ENCODE measurements at places on chromosomes 4 and X. TPM values are rescaled to one million over a fixed set of nuclear protein-coding genes. Genes with fewer than 3 reads are reported as not detected.
A peak's percentile ranks its signal among the peaks of the same experiment; 100 is the strongest.

DNA sequence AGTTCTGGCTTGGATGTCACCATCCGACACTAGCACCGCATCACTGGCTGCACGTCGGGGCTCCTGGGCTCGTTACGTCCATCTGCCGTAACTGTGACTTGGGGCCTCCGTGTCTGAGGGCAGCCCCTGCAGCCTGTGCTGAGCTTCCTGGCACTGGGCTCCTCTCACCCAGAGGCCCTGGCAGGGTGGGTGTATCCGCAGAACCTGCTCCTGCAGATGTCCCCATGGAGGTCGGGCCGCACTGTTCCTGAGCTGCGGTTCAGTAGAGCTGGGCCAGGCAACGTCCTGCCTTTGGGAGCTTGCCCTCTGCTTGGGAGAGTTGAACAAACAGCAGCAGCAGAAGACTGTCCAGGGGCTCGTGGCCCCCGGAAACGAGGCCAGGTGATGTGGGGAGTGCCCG is 71.4 kb downstream of the RGS12 start:
- no peaks in the 10 kb centered on the region for H3K4me1 ChIP-seq
- no peaks in the 10 kb centered on the region for H3K27me3 ChIP-seq
- H3K4me3 ChIP-seq = no peak overlapping the region
- no peak overlapping the region for H3K27ac ChIP-seq

DNA sequence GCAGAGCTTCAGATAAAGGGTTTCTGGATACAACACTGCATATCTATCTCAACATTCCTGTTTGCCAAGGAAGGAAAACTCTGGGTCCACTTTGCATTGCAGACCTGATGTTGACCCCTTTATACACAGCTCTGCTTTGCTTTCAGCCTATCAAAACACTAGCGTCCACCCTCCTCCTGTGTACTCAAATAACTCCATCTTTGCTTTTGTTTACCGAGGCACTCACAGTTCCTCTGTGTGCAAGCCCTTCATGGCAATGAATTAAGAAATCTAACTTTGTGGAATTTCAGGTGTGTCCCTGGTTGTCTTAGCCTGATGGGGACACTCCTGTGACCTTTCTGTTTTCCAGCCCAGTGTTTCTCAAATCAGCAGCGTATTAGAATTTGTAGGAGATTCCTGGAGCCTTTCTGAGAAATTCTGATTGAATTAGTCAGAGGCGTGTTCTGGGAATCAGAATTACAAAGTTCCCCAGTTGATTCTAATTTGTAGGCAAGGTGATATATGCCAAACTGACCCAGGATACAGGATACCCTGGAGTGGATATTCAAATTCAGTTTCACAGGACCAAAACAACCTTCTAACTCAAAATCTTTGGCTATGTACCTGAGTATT is 68.6 kb downstream of the DTHD1 start:
- no peaks in the 10 kb centered on the region for H3K27me3 ChIP-seq
- no peak overlapping the region for H3K4me3 ChIP-seq
- DNase-seq = no peak
- H3K36me3 ChIP-seq = no peaks in the 10 kb centered on the region

DNA sequence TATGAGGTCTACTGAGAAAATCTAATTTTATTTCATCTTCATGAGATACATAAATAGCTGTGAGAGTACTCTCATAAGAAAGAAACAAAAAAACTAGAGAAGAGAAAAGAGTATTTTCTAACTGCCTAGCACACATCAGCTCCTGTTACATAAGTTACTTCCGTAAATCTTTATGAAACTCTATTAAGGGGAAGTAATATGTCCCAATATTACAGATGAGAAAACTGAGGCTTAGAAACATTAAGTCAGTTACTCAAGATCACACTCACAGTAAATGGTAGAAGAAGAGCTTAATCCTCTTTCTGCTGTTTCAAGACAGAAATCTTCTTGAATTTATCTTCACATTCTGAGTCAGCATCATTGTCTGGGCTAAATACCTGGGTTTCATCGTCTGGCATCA is 164.1 kb downstream of the DTHD1 start:
- no peaks in the 10 kb centered on the region for H3K27me3 ChIP-seq
- H3K4me3 ChIP-seq = no peak overlapping the region
- H3K36me3 ChIP-seq = no peaks in the 10 kb centered on the region
- H3K27ac ChIP-seq = no peak overlapping the region

- H3K4me1 ChIP-seq = no peaks in the 10 kb centered on the region
- DNase-seq = no peak
- no peak overlapping the region for H3K4me3 ChIP-seq
- H3K27ac ChIP-seq = no peak overlapping the region
- no peaks in the 10 kb centered on the region for H3K36me3 ChIP-seq
Observed at GRCh38 chr4:47736146-47736545, 101.7 kb downstream of the CORIN start.

DNA sequence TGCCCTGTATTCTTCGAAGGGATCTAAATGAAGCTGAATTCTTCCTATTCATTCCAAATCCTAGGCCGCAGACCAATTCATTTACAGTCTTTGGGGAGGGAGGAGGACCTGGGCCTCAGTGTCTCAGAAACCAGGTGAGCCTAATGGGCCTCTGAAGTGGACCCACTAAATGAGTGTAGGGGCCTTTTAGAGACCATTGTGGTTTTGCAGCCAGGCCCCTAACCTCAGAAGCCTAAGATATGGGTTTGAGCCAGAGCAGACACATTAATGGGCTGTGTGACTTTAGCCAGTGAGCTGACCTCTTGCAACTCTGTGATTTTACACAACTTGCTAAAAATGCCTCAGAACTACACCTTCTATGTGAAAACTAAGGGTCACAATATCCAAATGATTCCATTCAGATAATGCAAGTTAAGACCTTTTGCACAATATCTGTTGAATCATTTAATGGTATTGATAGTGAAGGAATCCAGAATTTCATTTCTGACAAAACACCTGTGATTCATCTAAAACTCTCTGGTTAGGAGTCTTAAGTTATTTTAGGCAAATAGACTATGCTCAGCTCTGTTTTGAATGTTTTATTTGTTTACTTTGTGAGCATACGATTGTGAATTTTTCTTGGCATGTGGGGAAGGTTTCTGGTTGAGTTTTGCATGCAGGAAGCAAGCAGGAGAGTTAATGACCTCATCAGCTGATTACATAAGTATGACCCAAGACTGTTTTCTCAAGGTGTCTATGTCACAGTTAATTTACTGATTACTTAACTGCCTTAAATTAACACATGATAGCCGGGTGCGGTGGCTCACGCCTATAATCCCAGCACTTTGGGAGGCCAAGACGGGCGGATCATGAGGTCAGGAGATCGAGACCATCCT is 75.0 kb downstream of the EVC start:
- H3K4me1 ChIP-seq = no peaks in the 10 kb centered on the region
- peak overlapping the region; percentile 58 for H3K27ac ChIP-seq
- H3K36me3 ChIP-seq = peaks cover 5% of the 10 kb centered on the region
- no peaks in the 10 kb centered on the region for H3K27me3 ChIP-seq
- H3K4me3 ChIP-seq = no peak overlapping the region

GRCh38 chr4:183356931-183357675 is 34.9 kb upstream of the CLDN24 start:
- no peak for DNase-seq
- H3K27ac ChIP-seq = no peak overlapping the region
- H3K4me3 ChIP-seq = no peak overlapping the region
- no peaks in the 10 kb centered on the region for H3K27me3 ChIP-seq
- no peaks in the 10 kb centered on the region for H3K36me3 ChIP-seq

DNA sequence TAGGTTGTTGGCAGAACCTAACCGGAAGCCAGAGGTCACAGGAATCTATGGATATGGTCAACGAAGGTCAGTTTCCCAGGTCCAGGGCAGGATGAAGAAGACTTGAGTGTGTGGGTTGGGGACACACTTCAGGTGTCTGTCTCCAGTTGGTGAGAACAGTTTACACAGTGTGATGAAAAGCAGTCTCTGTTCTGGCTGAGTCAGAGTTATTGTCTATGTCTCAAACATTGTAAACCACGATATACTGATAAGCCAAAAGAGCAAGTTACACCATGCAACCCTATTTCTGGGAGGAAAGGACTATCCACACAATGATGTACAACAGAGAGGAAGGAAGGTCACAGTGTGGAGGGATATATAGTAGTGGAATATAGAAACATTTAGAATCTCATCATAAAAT is 187.1 kb upstream of the C1QTNF7 start:
- no peaks in the 10 kb centered on the region for H3K36me3 ChIP-seq
- no peaks in the 10 kb centered on the region for H3K27me3 ChIP-seq
- no peaks in the 10 kb centered on the region for H3K4me1 ChIP-seq
- no peak for DNase-seq
- no peak overlapping the region for H3K27ac ChIP-seq

DNA sequence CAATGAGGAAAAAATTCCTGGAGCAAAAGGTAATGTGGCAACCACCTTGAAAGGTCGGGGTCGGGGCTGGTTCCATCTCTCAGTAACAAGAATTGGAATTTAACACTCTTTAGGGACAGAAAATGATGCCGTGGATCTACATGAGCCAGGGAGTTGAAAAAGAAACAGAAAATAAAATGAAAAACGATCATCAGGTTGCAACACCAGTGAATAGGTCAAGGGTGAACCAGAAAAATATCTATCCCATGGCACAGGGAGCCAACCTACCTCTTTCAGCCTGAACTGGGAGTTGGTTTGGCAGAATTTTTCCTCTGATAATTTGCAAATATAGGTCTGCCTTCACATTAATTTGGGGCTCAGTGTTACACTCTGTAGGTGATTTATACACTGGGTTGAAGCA is 93.7 kb downstream of the C4orf33 start:
- H3K4me1 ChIP-seq = no peaks in the 10 kb centered on the region
- H3K36me3 ChIP-seq = no peaks in the 10 kb centered on the region
- H3K27me3 ChIP-seq = no peaks in the 10 kb centered on the region
- no peak overlapping the region for H3K27ac ChIP-seq
- no peak for DNase-seq

GRCh38 chrX:44580466-44580865 is 37.8 kb upstream of the FUNDC1 start:
- H3K4me1 ChIP-seq = no peaks in the 10 kb centered on the region
- H3K27me3 ChIP-seq = no peaks in the 10 kb centered on the region
- DNase-seq = no peak
- no peak overlapping the region for H3K4me3 ChIP-seq
- H3K36me3 ChIP-seq = no peaks in the 10 kb centered on the region
- no peak overlapping the region for H3K27ac ChIP-seq

- no peak overlapping the region for H3K4me3 ChIP-seq
- H3K36me3 ChIP-seq = no peaks in the 10 kb centered on the region
- H3K27me3 ChIP-seq = no peaks in the 10 kb centered on the region
- DNase-seq = no peak
Observed at GRCh38 chr4:99157478-99157935, 13.4 kb upstream of the ADH4 start.

- H3K27me3 ChIP-seq = no peaks in the 10 kb centered on the region
- no peak overlapping the region for H3K4me3 ChIP-seq
- DNase-seq = no peak
- no peak overlapping the region for H3K27ac ChIP-seq
- H3K36me3 ChIP-seq = no peaks in the 10 kb centered on the region
Observed at GRCh38 chr4:38284294-38285030, 324.3 kb downstream of the PTTG2 start.

GRCh38 chr4:90074322-90074886 is 52.8 kb upstream of the CCSER1 start:
- no peak for DNase-seq
- no peaks in the 10 kb centered on the region for H3K36me3 ChIP-seq
- no peaks in the 10 kb centered on the region for H3K27me3 ChIP-seq
- no peak overlapping the region for H3K27ac ChIP-seq
- H3K4me3 ChIP-seq = no peak overlapping the region

GRCh38 chr4:71147261-71147660 is 153.8 kb downstream of the DCK start:
- no peak overlapping the region for H3K27ac ChIP-seq
- H3K27me3 ChIP-seq = no peaks in the 10 kb centered on the region
- H3K4me3 ChIP-seq = no peak overlapping the region
- H3K4me1 ChIP-seq = peaks cover 7% of the 10 kb centered on the region

- H3K4me1 ChIP-seq = no peaks in the 10 kb centered on the region
- H3K36me3 ChIP-seq = no peaks in the 10 kb centered on the region
- DNase-seq = no peak
- H3K27ac ChIP-seq = no peak overlapping the region
Observed at GRCh38 chr4:55347610-55348228, 1.7 kb downstream of the SRD5A3 start.

DNA sequence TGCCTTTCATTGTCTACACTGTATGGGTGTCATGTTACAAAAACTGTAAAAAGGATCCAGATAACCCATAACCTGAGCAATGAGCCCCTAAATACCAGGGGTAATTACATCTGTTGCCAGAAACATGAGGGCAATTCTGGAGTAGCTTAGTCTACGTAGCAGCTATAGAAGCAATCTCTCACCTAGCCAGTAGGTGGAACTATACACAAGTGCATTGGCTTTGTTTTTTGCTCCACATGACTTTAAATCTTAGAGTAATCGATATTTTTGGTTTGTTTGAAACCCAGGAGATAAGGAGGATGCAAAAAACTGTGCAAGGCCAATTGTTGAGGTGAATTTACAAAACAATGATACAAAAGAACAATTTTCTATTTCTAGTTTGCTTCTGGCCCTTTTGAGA is 57.5 kb downstream of the GPR82 start:
- H3K27me3 ChIP-seq = no peaks in the 10 kb centered on the region
- H3K36me3 ChIP-seq = peaks cover 2% of the 10 kb centered on the region
- no peak for DNase-seq
- no peaks in the 10 kb centered on the region for H3K4me1 ChIP-seq
- H3K4me3 ChIP-seq = no peak overlapping the region

GRCh38 chrX:23185951-23186350 is 148.7 kb upstream of the PTCHD1 start:
- no peaks in the 10 kb centered on the region for H3K36me3 ChIP-seq
- H3K4me3 ChIP-seq = no peak overlapping the region
- no peaks in the 10 kb centered on the region for H3K27me3 ChIP-seq

DNA sequence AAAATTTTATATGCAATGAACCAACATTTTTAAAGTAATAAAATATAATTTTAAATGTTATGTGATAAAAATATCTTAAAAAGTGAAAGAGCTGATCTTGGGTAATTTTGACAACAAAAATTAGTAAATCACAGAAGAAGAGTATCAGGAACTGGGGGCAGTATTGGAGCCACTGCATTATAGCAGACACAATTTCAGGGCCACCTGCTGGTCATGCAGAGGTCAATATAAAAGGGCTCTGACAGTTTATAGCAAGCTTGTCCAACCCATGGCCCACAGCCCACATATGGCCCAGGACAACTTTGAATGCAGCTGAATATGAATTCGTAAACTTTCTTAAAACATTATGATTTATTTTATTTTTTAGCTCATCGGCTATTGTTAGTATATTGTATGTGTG is 13.0 kb upstream of the LEF1 start:
- H3K4me1 ChIP-seq = no peaks in the 10 kb centered on the region
- H3K36me3 ChIP-seq = no peaks in the 10 kb centered on the region
- no peak overlapping the region for H3K27ac ChIP-seq

TMPRSS11F gene
- polyA plus RNA-seq = not detected

H2AZ1 gene
- 128 TPM for polyA plus RNA-seq

TBC1D9 gene
- 8.5 TPM for polyA plus RNA-seq

EGF gene
- polyA plus RNA-seq = not detected

DCAF12L2 gene
- not detected for polyA plus RNA-seq

GAGE1 gene
- not detected for polyA plus RNA-seq

Measured in aorta (tissue), 5 donors.